GM04503 (cell line): ENCODE measurements at places on chromosomes 1 and 21.

DNA sequence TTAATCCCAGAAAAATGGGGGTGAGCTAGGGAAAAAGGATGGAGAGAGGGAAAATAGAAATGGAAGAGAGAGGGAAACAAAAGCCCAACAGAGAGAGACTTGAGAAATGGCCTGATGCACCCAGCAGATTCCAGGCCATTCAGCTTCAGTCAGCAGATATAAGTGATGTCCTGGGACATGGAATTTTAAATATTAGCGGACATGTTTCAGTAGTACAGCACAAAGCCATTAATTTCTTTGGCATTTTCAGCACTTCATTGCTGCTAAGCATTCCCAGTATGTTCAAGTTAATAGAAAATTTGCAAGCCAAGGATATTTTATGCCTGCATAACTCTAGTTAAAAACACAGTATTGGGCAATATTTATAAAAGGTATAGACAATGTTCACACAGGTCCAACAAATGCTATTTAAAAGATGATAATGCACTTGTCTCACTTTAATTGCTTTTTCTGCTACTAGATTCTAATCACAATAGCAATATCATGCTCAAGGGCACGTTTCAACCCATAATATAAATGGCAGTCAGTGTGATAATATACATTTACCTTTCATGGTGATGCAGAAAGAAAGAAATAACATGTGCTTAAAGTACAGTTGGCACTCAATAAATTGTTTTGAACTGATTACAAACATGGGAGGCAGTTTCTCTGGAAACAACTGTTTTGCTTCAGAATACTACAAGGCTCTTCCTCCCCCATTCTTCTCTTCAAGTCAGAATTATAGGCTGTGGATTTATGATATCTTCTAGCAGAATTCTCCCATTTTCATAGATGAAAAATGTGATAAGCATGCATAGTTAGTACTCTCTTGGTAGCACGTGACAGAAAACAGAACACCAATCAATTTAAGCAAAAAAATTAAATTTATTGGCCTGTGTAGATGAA lies 108.1 kb upstream of the MAGI3 start:
- no peak for DNase-seq

DNA sequence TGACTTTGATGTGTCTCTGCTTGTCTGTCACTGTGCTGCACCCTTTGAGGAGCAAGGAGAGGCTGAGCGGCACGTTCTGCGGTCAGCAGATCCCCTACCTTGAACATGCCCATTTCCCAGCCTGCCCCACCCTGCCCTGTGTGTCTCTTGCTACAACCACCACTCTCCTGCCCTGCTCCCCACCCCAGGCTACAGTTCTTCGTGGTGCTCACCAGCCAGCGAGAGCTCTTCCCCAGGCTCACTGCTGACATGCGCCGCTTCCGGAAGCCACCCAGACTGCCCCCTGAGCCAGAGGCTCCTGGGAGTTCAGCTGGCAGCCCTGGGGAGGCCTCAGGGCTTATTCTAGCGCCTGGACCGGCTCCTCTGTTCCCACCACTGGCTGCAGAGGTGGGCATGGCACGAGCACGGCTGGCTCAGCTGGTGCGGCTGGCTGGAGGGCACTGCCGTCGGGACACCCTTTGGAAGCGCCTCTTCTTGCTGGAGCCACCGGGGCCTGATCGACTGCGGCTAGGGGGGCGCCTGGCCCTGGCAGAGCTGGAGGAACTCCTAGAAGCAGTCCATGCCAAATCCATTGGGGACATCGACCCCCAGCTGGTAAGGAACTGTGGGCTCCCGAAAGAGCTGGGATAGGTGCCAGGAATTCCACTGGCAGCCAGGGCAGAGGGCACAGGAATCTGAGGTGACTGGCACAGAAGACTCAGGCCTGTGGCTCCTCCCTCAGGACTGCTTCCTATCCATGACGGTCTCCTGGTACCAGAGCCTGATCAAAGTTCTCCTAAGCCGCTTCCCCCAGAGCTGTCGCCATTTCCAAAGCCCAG lies 5.6 kb downstream of the HYI start:
- no peak for DNase-seq

DNA sequence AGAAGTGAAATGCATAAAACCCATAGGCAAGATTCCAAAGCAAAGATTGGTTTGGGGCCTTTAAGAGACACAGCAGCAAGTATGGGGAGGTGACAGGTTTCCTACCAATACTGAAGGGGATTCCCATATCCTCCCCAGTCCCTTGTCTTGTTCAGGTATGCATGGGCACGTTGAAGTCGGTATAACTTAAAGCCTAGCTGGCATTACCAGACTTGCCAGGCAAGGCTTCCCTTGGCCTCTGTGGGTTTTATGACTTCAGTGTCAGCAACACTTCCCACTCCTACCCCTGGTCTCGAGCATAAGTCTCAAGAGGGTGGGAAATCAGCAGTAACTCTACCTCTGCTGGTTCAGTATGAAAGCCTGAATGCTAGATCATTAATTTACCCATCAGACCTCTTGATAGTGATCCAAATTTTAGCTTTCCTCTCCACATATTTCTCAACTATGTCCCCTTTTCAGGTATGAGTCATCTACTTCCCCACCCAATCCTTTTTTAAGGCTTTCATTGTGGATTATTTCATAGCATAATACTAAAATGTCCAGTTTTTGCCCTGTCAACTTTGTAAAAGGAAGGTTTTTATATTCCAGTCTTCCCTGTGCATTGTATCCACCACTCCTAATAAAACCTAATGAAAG lies 6.8 kb downstream of the CYP4X1 start:
- no peak for DNase-seq

GRCh38 chr1:233459470-233459945 lies 132.0 kb downstream of the MAP3K21 start:
- DNase-seq: no peak

GRCh38 chr1:94258873-94259331 lies 21.5 kb upstream of the ARHGAP29 start:
- peak; percentile 98 for DNase-seq

GRCh38 chr1:91783423-91784170 lies 102.4 kb downstream of the TGFBR3 start:
- DNase-seq: no peak

- no peak for DNase-seq
Measured at GRCh38 chr21:20329636-20330035, 668.6 kb upstream of the NCAM2 start.

- DNase-seq: no peak
Measured at GRCh38 chr1:186183970-186184628, 191.0 kb downstream of the TPR start.

GRCh38 chr1:218079347-218079746 lies 205.7 kb upstream of the RRP15 start:
- no peak for DNase-seq

DNA sequence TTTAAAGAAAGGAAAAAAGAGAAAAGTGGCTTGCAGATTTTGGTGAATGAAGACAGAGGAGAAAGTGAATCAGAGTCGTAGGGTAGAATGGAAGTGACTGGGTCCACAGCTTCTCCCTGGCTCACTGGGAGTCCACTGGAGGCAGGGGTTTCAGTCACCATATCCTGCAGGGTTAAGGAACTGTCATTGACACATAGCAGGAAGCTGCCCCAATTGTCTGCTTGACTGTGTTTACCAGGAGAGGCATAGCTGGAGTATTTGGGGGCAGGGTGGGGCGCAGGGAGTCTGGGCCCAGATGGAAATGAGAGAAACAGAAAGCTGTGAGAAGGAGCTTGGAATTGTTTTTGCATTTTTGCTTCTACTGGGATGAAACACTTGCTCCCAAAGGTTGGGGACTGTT lies 228.8 kb upstream of the CSF3R start:
- no peak for DNase-seq

- DNase-seq: no peak
Measured at GRCh38 chr1:156251527-156251926, 3.7 kb upstream of the PAQR6 start.

GRCh38 chr1:201376464-201377374 lies 761 bp downstream of the TNNT2 start:
- DNase-seq: no peak

- DNase-seq: no peak
Measured at GRCh38 chr1:87143413-87144135, 185.1 kb upstream of the LMO4 start.

DNA sequence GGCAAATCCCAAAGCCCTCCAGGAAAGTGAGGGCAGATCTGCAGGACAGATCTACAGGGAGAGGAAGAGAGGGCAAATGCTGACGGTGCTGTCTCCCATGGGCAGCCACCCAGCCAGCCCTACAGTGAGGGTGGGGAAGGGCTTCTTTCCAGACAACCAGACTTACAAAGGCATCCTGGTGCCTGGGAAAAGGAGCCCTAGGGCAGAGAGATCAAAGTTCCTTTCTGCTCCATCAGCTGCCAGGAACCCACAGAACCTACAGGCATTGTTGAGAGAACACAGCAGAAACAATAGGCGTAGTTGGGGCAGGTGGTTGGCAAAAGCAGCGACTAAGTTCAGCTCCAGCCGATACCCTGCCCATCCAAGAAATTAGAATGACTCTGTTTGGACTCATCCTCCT lies 332.4 kb downstream of the KCNH1 start:
- DNase-seq: no peak

GRCh38 chr1:167332503-167332902 lies 111.8 kb downstream of the POU2F1 start:
- no peak for DNase-seq

GRCh38 chr1:109991400-109991925 lies 6.9 kb downstream of the AHCYL1 start:
- no peak for DNase-seq

DNA sequence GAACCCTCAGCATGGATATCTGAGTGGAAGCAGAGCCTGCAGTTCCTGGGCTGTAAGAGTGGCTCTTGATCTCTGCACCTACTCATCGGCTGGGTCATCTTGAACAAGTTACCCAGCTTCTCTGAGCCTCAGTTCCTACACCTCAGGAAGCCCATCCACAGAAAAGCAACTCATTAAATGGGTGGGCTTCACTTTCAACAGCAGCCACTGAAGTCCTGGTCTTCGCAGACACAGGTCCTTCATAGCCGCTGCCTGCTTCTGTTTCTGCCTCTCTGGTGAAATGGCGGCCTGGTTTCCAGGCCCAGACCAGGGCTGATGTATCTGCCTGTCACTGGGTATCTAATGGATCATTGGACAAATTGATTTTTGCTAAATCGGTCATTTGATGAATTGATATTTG lies 571.4 kb downstream of the PTPRU start:
- DNase-seq: no peak

DNA sequence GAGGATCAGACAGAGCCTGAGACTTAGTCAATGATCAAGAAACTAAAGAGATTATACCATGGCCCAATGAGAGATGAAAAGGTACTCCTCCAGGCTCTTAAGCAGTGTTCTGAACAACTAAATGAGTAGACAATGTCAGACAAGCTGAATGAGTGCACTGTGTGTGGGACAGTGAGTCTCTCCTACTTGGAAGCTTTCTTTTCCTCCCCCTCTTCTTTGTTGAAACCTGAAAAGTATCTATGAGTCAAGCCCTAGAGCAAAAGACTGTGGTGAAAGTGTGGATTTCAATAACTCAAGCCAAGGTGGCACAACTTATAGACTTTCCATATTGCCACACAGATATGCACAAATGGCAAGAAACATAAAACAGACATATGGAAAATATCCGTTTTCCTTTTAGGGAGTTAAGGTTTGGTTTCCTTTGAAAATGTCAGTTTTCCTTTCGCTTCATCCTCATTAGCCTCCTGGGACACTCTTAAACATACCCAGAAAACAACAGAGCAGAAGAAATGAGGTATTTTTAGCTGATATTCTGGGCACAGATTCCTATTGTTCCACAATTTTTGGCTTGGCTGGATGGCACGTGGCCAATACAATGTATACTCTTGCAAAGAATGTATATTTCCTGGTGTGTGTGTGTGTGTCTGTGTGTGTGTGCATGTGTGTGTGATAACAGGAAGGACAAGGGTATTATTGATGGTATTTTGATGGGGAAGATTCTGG lies 96.6 kb downstream of the LMX1A start:
- DNase-seq: no peak

DNA sequence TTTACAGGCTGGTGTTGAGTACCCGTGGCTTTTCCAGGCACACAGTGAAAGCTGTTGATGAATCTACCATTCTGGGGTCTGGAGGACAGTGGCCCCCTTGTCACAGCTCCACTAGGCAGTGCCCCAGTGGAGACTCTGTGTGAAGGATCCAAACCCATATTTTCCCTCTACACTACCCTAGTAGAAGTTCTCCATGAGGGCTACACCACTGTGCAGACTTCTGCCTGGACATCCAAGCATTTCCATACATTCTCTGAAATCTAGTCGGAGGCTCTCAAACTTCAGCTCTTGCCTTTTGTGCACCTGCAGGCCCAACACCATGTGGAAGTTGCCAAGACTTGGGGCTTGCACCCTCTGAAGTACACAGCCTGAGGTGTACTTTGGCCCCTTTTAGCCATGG lies 227.8 kb downstream of the BACH1 start:
- DNase-seq: no peak

- DNase-seq: no peak
Measured at GRCh38 chr1:182244451-182244850, 147.1 kb downstream of the GLUL start.

GRCh38 chr1:86756062-86756406 lies 51.7 kb downstream of the SH3GLB1 start:
- DNase-seq: no peak

GRCh38 chr1:90561911-90562310 lies 155.2 kb downstream of the BARHL2 start:
- no peak for DNase-seq

GRCh38 chr1:208526613-208527125 lies 282.5 kb upstream of the PLXNA2 start:
- DNase-seq: no peak

GRCh38 chr1:45490121-45490625 lies 790 bp downstream of the TESK2 start:
- DNase-seq: no peak

DNA sequence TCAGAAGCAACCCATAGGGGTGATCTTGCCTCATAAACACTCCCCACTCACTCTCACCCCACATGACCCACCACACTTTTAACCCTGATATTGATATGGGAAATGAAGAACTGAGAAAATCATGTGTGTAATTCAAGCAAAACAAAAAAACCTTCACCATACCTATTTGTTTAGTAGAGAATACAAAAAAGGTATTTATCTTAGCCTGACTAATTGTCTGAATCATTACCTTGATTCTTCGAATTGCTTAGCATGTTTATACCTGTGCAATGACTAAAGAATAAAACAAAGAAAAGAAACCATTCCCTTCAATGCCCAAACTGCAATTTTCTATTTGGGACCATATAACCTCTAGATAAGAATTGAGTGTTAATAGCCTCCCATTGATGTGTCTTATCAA lies 1.8 kb downstream of the CLDN17 start:
- DNase-seq: no peak
